Ascending aorta (tissue), 2 donors: ENCODE measurements at places on chromosomes 4 and X. TPM values are rescaled to one million over a fixed set of nuclear protein-coding genes. Genes with fewer than 3 reads are reported as not detected.

Gene SSX4B
- total RNA-seq, result not detected

Gene PTPN13
- 20.8 TPM for total RNA-seq

Gene CCDC160
- not detected for total RNA-seq

Gene FRYL
- total RNA-seq, result 40.6 TPM

Gene UGT2B10
- total RNA-seq, result not detected

Gene C4orf50
- total RNA-seq, result not detected

Gene F8
- total RNA-seq, result 17.2 TPM

Gene NUP62CL
- total RNA-seq, result not detected

Gene USP27X
- total RNA-seq, result not detected

Gene C4orf51
- total RNA-seq, result not detected

Gene CT45A10
- not detected for total RNA-seq
